ENCODE measurements at places on chromosomes 13 and 19. TPM values are rescaled to one million over a fixed set of nuclear protein-coding genes. Genes with fewer than 3 reads are reported as not detected.

LILRA1 gene
- not detected for total RNA-seq

KLK2 gene
- total RNA-seq, result not detected

UCHL3 gene
- 24.9 TPM for total RNA-seq

ZIK1 gene
- 4.9 TPM for total RNA-seq

ZNF112 gene
- 4.8 TPM for total RNA-seq

ZNF570 gene
- total RNA-seq, result 6.4 TPM

ZNF653 gene
- 4.7 TPM for total RNA-seq

MEF2B gene
- total RNA-seq, result not detected

KBTBD6 gene
- 5.9 TPM for total RNA-seq

IL4I1 gene
- total RNA-seq, result not detected

AP1M2 gene
- not detected for total RNA-seq

TMEM190 gene
- total RNA-seq, result not detected

GJB2 gene
- not detected for total RNA-seq

TRPC4 gene
- 0.19 TPM for total RNA-seq

DACT3 gene
- total RNA-seq, result 0.57 TPM

ZNF536 gene
- not detected for total RNA-seq

OR7G2 gene
- total RNA-seq, result not detected

All from subcutaneous adipose tissue (tissue), 4 donors.